ENCODE measurements at places on chromosomes 4 and X.

DNA sequence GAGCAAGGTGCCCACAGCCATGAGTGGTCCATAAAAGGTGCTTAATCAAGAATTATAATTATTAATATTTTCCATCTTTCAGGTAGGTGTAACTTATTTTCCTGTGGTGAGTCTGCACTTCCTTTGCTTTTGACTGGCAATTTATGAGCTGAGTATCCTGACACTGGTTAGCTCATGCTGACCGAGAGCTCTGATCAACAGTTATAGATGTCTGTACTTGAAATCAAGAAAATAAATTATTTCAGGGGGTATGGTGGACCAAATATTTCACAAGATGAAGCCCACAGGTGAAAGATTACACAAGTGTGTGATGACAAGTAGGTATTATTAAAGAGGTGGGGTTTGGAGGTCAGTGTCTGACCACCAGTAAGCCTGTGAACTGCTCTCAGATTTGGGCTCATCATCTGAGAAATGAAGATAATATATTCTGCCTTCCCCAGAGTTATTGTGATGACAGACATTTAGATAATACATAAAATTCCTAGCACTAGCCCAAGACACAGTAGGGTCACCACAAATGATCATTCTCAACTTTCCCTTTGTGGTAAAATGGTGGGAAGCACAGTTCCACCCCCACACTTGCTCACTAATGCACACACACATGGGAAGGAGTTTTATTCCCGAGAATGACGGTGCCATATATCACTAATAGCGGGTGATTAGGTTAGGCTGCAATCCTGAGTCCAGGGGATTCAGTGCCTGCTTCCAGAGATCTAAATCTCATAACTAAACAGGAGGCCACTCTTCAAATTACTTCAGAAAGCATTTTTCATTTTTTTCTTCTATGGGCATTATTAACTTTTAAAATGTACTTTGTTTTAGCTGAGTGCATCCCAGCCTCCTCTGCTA, 34.0 kb upstream of the PACRGL start:
- no peak for ATAC-seq

DNA sequence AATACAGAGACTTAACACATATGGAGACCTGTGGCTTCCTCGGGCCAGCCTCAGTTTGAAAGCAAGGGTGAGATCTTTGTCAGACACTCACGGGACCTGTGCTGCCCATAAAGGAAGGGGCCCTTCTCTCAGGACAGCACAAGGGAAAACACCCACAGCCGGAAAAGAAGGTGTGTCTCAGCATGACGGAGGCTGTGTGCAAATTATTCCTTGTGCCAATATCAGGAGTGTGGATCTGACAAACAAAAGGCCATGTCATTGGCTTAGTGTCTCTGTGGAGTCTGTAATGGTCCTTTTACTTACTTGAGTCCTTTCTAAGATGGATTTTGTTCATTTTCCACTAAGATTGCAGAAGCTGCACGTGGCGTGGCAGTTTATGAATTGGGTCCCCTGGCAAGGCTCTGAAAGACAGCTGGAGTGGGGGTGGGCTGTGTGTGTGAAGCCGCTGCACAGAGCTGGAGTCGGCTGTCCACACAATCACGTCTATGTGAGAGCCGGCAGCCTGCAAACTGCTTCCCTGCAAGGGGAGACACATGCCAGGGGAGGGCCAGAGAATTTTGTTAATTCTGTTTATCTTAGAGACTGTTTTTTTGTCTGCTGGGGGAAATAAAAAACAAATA, 1.9 kb downstream of the ENPP6 start:
- no peak for ATAC-seq

DNA sequence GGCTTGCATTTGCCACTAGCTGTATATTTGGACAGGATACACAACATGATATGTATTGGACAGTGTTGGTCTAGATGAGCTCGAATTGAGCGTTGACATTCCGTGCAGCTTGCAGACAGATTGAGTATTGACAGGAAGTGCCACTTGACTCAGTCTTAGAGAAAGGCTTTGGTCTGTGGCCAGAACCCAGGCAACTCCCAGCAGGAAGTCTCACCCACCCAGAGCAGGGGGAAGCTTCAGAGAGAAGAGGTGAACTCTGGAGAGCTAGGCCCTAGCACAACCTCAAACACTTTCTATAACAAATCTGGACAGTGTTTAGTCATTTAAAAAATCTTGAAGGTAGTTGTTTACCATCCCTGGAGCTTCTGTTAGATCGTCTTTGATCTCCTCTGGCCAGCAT, 280.5 kb downstream of the FBXW7 start:
- ATAC-seq, result peak; percentile 82

- no peak for ATAC-seq
These were observed 15.0 kb upstream of the ARSF start for GRCh38 chrX:3026074-3026815.

- ATAC-seq, result no peak
These were observed 3.6 kb downstream of the MECP2 start for GRCh38 chrX:154093965-154094364.

DNA sequence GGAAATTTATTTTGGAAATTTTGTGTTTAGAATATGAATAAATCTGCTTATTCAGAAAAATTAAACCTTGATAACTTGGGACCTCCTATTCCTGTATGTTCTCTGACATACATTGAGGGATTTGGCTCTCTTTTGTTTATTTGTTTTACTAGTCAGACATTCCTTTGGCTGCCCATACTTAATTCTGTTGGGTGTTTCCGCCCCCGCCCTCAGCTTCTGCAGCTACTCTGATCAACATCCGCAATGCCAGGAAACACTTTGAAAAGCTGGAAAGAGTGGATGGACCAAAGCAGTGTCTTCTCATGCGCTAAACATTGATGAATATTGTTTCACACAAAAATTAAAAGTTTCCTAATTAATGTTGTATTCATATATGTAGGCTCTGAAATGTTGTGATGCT, 40.5 kb downstream of the RRAGB start:
- no peak for ATAC-seq

DNA sequence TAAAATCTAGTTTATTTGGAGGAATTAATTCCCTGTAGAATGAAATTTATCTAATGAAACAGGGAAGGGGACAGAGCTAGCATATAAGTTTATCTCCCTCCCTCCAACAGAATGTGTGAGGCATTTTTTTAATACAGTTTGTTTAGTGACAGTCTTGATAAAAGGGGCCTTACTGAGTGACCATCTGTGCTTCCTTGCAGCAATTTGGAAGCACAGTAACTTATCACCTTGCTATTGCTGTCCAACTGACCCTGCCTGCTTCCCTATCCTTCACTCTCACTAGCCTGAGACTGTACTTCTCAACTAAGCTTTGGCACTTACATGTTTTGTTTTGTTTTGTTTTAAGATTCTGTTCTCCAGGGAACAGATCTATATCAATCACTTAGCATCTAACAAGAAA, 31.1 kb upstream of the KCTD8 start:
- ATAC-seq, result no peak

DNA sequence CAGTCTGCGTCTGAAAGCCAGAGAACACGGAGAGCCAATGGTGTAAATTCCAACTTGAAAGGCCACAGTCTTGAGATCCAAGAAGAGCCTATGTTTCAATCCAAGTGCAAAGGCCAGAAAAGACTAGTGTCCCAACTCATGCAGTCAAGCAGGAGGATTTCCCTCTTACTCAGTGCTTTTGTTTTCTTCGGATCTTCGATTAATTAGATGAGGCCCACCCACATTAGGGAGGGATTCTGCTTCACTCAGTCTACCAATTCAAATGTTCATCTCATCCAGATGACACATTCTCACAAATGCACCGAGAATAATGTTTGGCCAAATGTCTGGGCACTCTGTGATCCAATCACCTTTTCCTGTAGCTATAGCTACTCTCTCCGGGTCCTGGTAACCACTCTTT, 91.5 kb upstream of the S100G start:
- no peak for ATAC-seq

GRCh38 chr4:174658246-174658645, 136.0 kb upstream of the HPGD start:
- ATAC-seq, result no peak

DNA sequence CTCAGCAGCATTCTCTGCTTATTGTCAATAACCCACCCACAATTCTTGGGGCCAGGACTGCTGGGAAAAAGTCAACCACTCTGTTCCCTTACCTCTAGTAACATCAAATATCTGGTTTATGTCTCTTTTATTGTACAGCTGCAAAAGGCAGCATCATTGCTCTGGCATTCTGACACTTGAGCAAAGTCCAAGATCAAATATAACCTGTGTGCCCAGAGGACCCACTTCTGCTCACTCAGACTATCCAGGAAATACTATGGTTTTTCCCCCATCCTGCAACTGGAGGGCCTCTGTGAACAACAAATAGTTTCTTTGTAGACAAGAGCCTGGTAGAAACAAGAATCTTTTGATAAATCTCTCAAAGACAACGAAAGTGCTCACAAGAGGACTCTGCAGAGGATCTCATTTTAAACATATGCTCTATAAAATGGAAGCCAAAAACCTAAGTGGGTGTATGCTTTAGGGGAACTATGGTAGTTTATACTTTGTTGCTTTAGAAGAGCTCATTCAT, 154.7 kb downstream of the RAB28 start:
- ATAC-seq, result no peak

DNA sequence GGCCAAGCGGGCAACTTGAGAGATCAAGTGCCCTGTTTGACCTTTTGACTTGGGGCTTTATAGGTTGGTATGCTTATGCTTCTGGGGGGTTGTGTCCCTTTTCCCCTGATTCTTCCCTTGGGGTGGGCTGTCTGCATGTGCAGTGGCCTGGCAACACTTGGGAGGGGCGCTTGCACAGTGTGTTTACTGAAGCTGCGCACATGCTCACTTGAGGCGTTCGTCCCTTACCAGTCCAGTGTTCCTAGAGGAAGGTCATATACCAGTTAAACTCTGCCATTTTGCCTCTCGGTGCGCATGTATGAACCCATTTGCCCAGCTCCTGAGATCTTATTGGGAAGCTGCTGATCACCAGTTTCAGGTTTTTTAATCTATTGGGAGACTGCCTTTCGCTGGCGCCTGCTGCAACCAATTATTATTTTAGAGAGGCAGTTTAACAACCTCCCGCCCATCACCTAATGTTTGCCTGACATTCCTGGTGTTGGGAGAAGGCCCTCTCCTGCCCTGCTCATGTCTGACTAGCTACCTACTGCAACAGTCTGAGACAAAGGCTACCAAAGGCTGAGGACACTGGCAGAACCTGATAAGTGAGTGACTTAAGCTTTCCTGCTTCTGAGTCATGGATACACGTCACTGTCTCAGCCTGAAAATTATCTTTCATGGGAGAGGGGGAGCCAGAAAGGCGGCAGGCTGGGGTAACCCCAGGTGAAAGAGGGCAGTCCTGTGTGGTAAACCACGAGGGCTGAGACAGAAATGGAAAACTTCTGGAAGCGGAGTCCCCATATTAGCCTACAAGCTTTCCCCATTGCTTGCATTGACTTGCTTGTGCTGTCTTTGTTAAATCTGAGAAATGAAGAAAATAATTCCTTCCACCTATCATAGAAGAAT, 97.6 kb downstream of the CPE start:
- ATAC-seq, result no peak

GRCh38 chr4:39719804-39720580, 22.1 kb downstream of the UBE2K start:
- ATAC-seq, result no peak

DNA sequence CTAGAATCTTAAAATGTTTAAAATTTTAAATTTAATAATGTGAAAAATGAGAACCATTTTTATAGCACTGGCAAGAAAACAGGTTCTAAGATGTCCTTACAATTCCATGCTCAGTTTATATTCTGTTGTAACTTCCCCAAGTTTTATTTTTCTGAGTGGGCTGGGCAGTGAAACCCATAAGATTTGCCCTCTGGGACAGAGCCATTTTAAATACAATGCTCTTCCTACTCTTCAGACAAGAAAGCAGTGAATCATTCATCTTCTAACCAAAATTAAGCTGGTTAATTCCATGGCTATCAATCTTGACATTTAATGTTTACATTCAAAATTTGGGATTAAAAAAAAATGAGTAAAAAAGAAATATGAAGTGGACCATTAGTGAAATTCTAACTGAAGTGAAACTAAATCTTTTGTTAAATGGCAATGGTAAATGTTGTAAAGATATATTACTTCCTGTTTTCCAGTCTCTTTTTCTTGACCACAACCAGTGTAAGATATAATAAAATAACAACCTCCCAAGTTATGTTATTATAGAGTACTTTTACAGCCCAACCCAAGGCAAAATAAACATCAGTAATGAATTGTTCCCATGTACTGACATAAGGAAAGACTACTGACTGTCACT, 37.2 kb upstream of the PTPN13 start:
- ATAC-seq, result no peak

DNA sequence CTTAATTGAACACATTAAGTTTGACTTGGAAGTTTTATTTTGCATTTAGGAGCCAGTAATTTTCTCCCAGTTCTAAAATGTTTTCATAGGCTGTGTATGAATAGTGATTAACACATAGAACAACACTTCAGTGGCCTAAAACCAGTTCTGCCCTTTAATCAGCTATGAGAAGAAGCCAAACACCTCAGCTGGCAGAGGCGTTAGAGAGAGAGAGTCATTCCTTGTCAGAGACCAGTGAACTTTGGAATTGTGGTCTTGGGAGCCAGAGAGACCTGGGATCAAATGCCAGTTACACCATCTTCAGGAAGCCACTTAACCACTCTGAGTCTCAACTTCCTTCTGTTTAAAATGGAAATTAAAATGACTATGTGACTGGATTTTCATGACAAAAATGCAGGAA, 39.3 kb upstream of the PRPS2 start:
- ATAC-seq, result no peak

DNA sequence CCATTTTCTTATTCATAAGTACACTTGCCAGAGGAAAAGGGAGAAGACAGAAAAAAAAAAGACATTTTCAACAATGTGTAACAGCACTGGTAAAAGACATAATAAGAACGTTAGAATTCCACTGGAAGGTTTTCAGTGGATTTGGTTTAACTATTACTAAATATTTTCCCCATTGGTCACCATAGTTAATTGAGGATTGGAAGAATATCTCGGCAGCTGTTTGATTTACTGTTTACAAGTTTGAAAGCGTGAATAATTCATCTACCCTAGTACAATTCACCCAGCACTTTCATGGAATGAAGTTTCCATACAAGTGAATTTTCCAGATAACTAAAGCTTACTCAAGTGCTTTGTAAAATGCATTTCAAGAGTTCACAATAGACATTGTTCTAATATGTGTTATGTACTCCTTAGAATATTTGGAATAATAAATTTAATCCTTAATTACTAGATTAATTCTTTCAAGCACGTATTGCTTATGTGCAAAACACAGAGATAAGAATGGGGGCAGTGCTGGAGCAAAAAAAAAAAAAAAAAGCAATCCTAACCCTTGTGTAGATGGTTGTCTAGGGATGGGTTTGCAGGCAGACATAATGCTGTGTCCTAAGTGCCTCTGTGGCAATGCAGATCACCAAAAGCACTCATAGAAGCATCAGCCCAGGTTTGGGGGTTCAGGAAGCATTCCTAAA, 57.1 kb downstream of the ENPEP start:
- no peak for ATAC-seq

GRCh38 chrX:38055170-38055847, 49.0 kb downstream of the SYTL5 start:
- no peak for ATAC-seq

GRCh38 chr4:76539979-76540378, 105.0 kb downstream of the SHROOM3 start:
- ATAC-seq, result no peak

DNA sequence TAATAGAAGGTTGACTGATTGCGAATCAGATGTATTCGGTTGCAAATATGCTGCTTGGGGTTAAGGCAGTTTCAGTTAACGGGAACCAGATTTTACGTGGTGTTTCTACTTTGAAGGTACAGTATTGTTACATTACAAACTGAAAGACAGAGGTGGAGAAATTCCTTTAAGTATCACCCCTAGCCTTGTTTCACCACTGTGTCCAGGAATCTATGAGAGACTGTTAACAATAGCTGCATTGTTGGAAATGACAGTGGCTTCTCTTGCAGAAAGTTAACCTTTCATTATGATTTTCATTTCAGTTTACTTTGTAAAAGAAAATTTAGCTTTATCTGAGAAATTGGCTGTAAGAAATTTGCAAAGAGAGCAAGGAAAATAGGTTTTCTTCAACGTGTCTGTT, 2.6 kb downstream of the CDKL5 start:
- no peak for ATAC-seq
